ENCODE measurements at places on chromosomes 2 and 18. TPM values are rescaled to one million over a fixed set of nuclear protein-coding genes. Genes with fewer than 3 reads are reported as not detected.

- DNase-seq: no peak
Measured at GRCh38 chr18:32264401-32264800, 74.6 kb downstream of the MEP1B start.

DNA sequence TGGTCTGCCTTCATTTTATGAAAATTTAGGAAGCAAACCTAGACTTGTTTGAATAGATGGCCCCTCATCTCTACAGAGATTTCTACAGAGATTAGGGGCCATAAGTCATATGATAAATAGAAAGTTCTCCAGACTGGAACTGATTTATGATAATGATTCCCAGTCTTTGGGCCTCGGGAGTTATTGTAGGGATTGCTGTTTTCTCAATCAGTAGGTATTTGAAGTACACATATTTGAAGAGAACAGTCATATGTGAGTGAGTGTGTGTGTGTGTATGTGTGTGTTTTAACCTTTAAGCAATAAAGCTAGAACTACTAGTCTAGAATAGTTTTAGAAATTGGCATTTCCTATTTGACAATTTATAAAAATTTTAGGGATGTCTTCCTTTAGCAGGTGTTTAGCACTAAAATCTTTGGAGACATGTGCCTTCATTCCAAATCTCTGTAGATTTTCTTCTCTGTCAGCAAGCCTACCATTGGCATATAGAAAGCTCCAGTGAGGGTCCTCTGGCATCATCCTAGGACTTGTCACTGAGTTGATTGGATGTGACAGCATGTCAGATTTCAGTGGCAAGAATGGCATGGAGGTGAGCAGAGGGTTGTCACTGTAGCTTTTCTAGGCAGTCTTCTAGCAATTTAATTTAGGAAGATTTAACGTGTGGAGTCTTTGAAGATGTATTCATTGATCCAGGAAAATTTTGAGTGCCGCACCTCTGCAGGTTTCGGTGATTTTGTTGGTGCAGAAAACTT, 71.2 kb downstream of the MYO1B start:
- DNase-seq: no peak

- no peak for DNase-seq
Measured at GRCh38 chr2:67566958-67567635, 170.0 kb downstream of the ETAA1 start.

GRCh38 chr2:64298161-64298560, 153.9 kb upstream of the PELI1 start:
- no peak for DNase-seq

Gene LOXL3
- total RNA-seq: 6.4 TPM

Gene TMEM214
- total RNA-seq: 89.6 TPM

DNA sequence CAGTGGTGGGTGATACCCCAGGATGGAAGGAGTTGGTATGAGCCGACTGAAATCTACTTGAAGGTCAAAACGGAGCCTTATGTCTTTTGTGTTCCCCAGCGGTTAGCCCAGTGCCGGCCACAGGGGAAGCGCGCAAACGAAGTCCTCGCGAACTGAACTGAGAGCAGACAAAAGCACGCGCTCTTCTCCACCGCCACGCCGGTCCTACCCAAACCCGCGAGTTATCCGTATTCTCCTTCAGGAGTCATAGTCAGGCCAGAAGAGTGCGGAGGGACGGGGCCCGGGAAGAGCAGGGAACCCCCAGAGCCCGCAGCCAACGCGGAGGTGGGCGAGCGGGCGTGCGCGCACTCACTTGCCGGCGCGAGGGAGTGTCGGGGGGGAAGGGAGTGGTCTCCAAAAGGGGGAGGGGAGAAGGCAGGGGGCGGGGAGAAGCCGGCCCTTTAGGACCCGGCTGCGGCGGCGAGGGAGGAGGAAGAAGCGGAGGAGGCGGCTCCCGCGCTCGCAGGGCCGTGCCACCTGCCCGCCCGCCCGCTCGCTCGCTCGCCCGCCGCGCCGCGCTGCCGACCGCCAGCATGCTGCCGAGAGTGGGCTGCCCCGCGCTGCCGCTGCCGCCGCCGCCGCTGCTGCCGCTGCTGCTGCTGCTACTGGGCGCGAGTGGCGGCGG, at the start of gene IGFBP2:
TSS of gene IGFBP2 (plus strand) at position 469 of the 664 bp plus-strand sequence. CDS start at position 573, 104 bp downstream.
- DNase-seq: peak; percentile 74

GRCh38 chr2:88614497-88615157, 12.6 kb downstream of the EIF2AK3 start:
- DNase-seq: no peak

Gene C2orf66
- total RNA-seq: 1.0 TPM

DNA sequence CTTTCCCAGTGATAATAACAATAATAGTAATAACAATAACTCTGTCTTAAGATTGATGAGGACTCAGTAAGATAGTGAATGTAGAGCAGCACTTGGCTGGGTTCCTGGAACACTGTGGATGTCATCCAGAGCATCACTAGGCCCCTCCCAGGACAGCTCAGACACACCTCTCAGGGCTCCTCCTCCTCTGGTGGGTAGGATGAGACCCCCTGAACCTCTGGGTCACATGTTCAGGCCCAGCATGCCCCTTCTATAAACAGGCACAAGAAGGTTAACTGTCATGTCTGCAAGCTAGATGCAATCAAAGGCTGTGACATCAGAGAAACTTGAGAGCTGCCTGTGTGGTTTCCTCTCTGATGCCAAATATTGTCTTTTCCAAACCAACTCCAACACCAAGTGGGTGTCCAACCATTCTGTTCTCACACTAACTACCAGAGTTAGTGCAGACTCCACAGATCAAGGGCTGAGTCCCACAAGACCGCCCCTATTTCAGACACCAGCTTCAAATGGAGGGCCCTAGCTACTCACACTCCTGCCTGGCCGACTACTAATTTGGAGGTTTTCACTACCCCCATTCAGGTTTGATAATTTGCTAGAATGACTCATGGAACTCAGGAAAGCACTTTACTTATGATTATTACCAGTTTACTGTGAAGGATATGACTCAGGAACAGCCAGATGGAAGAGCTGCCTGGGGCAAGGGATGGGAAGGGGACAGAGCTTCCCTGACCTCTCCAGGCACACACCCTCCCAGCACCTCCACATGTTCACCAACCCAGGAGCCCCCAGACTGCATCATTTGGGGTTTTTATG, 46.4 kb upstream of the BZW1 start:
- no peak for DNase-seq

DNA sequence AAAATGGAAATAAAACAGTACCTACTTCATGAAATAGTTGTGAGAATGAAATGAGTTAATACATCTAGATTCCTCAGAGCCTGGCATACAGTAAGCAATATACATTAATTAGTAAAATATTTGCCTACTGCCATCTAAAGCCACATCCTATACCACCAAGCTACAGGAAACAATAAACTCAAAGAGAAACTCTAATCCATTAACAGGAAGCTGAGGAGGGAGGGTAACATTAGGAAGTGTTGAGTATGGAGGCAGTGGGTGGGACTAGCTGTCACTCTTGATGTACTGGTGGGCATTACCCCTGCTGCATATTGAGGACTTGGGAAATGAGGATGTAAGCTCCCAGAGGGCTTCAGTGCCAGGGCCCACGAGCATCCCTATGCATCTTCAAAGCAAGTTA, 396.5 kb downstream of the TNS1 start:
- DNase-seq: no peak
